ENCODE measurements at places on chromosomes 16 and 17.

- DNase-seq = no peak
These were observed at the start of gene HOXB2 for GRCh38 chr17:48545022-48545375. Gene HOXB2 (minus strand): TSS chr17:48545109. CDS start chr17:48544911, 198 bp downstream.

DNA sequence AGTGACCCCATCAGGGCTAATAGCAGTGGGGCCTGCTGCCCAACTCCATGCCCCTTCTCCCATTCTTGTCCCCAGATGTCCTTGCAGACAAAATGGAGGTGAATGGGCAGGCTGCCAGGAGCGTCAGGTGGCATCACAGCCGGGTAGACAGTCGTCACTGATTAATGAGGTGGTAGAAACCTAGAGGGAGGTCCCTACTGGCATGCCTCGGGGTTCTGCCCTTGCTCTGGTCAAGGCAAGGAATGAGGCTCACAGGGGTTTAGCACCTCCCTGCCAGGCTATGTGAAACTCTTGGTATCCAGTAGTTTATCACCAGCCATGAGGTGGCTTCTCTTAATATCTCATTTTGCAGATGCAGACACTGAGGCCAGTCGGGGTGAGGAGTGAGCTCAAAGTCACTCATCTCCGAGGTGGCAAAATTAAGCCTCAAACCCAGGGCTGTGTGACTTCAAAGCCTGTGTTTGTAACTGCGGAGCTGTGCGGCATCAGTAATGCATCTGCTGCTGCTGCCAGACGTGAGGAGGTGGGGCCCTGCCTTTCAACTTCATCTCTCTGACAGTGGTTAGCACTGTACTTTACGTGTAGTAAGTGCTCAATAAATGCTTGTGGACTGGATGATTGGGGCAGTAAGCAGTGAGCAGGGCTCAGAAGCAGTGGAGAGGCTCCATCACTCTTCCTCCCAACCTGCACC is 21.3 kb downstream of the RAI1 start:
- no peak for DNase-seq

DNA sequence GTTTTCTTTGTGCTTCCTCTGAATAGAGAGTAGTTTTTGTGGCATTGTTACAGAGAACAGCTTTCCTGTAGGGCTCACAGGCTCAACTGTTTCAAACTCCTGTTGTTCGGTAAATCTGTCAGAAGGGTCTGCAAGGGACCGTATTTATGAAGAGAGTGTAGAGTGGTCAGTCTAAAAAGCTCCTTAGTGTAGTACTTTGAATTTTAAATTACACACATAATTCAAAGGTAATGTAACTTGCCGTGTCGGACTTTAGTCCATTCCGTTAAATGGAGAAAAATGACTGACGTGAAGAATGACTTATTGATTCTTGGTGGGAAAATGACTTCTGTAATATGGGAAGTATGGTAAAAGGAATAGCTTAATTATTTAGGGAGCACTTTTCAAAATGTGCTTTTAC is 190.9 kb downstream of the WWOX start:
- DNase-seq = no peak

GRCh38 chr16:11640987-11641817 is 27.1 kb upstream of the SNN start:
- no peak for DNase-seq

DNA sequence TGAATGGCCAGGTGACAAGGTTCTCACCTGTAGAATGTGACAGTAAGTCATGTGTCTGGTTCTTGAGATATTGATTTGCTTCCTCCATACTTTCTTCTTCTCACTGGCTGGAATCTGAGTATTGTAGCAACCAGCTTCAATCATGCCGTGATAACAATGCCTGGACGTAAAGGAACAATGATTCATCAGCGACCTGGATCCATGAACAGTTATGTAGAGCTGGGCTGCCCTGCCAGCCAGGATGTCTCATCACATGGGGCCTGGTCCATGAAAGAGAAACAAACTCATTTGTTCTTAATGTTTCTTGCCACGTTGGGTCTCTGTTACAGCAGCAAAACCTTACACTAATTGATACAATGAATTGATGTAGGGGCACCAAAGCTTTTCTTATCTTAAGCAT is 627.2 kb downstream of the TOX3 start:
- DNase-seq = no peak

DNA sequence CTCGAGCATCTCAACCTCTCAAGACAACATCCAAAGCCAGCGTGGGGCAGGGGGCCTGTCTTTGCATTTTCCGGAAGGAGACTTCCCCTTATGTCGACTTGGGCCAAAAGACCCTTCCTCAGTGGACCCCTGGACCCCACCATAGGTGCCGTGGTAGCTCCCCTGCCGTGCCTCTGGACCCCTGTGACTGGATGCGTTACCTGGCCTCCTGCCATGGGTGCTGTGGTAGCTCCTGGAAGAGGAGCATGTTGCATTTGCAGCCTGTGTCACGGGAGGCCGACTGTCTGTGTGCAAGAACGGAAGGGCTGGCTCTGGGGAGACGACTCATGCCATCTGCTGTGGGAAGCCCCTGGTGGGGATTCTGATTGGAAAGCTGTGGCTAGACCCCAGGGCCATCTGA is 130.1 kb downstream of the FOXL1 start:
- DNase-seq = no peak

DNA sequence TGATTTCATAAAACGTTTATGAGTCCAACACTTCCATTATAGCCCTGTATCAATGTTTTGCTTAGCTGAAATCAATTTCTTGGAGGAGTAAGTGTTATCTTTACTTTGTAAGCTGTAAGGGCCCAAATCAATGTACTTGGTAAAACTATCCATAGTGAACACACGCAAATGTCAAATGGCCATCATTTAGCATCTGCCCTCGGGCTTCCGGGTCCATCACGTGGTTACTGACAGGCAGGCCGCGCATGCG is 687 bp upstream of the NARF start:
- DNase-seq = no peak

DNA sequence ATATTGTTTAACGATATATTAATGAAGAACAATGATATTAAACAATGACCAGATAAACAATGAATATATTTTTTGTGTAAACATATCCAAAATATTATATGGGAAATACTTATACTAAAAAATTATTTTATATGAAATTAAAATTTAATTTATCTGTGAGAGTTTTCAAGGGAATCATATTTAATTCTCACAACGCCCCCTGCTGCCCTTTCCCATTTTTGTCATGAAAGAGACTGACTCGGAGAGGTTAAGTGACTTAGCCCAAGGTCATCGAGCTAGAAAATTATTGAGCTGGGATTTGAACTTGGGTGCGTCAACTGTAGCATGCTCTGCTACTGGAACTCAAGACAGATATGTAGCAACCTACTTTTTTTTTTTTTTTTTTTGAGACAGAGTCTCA is 7.2 kb upstream of the MYCBPAP start:
- no peak for DNase-seq

DNA sequence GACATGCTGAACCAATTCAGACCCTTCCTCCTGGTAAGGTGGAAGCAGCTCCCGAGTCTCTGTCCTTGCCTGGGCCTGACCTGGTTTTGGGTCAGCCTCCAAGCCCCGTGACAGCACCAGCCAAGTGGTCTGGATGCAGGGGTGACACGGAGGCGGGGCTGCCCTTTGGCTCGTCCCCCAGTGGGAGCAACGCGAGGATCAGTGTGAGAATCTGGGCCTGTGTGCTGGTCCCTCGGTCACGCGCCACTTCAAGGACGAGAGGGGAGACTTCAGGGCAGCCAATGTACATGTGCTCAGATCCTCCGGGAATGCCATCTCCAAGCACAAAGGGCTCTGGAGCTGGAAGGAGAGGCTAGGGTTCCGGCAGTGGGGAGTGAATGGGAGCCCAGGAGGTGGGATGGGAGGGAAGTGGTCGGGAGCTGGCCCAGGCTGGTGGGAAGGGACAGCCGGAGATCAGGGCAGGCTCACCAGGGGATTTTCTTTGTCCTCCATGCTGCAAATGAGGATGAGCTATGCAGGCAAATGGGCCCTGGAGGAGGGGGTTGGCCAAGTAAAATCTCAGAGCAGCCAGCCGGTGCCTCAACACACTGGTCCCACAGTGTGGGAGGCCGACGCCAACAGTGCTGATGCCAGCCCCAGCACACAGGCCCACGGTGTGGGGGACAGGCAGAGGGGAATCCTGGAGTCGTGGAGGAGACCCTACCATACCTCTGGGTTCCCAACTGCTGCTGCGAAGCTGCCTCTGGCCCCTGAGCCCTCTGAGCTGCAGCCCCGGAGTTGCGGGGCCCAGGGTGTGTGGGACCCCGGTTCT is 4.2 kb upstream of the NDRG4 start:
- no peak for DNase-seq

- DNase-seq = peak; percentile 96
These were observed 596 bp downstream of the PROCA1 start for GRCh38 chr17:28710861-28711722.

DNA sequence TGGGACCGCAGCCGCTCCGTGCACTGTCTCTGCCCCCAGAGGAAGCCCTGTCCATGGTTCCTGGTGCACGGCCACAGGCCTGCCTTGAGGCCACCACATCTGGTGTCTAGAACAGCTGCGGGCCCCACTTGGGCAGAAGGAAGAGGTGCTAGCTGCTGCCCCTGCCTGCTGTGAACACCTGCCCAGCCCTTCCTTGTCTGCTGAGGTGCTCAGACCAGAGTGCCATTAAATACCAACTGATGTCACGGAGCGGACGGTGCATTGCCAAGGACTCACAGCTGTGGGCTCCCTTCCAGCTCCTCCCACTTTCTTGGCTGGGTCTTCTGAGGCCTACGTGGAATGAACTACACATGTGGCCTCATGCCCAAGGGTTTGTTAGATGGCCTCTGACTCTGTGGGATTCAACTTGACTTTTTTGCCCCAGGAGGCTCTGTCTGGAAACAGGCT is 146.1 kb downstream of the RAB11FIP4 start:
- DNase-seq = no peak

DNA sequence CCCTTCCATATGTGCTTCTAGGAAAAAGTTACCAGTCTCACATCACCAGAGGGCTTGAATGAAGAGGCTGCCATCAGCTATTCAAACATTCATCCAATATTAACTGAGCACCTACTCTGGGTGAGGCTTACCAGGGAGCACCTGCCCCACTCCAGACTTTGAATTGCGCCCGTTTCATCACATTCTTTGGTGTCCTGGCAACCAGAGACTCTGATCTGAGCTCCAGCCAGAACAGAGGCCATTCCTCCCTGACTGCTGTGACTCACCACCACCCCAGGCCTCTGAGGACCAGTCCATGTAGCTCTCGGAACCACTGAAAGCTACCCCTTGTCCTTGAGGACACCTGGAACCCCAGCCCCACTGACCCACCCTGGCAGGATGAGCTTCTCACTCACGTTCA is at the start of gene C16orf96:
C16orf96 (plus strand) TSS at position 229 of the 400 bp plus-strand sequence; CDS start at position 379, 150 bp downstream.
- no peak for DNase-seq

- no peak for DNase-seq
These were observed 107.4 kb upstream of the ANKFN1 start for GRCh38 chr17:56045872-56046271.

DNA sequence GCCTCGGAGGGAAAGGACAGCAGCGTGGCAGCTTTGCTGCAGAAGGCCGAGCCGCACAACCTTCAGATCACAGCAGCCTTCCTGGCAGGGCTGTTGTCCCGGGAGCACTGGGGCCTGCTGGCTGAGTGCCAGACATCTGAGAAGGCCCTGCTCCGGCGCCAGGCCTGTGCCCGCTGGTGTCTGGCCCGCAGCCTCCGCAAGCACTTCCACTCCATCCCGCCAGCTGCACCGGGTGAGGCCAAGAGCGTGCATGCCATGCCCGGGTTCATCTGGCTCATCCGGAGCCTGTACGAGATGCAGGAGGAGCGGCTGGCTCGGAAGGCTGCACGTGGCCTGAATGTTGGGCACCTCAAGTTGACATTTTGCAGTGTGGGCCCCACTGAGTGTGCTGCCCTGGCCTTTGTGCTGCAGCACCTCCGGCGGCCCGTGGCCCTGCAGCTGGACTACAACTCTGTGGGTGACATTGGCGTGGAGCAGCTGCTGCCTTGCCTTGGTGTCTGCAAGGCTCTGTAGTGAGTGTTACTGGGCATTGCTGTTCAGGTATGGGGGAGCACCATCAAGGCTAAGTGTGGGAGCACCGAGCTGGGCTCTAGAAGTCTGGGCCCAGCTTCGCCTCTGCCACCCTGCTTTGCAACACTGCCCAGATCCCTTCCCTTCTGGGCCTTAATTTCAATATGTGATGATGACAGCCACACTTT is 18.6 kb downstream of the NOD2 start:
- DNase-seq = no peak

DNA sequence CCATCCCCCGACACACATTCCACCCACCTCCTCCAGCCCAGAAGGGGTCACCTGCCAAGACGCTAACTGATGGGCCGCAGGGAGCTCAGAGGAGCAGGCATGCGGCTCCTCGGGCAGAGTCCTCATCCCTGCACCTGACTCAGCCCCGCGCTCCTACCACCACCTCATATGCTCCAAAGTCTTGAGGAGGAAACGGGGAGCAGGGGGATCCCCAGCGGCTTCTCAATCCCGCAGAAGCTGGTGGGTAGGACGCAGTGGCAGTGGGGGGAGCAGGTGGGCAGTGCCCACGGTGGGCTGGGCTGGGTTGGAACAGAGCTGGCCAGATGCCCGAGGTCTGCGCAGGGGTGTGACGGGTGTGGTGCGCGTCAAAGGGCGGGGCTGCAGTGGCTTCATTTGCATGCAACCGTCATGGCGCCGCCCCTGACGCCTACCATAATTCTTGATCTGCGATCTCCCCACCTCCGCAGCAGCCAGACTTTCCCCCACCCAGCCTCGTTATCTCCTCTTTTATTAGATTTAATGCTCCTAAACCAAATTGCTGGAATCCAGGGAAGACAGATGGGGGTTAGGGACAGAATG is 39.0 kb upstream of the EMP2 start:
- DNase-seq = no peak

DNA sequence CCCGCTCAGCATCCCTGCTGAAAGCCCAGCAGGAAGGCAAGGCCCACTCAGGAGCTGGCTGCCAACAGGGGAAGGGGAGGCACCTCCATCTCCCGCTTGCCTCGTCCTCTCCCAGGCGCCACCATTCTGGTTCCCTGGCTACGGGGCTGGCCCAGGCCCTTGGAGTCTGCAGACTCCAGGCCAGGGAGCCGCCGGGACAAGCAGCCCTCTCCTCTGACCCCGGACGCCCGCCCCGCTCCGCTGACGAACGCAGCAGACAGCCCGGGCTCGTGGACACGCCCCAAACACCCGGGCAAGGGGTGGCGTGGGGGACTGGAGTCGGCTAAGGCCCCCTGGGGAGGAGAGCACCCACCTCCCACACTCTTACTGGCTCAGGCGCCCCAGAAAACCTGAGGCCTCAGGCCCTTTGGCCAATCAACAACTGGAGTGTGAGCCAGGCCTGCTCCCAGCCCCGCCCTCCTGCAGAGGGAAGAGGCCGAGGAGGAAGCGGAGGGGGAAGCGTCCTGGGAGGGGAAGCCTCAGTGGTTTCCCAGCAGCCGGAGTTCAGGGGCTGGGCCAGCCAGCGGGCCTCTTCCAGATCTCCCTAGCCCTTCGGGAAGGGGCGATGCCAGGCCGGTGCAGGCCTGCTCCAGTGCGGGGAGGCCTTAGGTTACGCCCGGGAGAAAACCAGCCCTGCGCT is 4.2 kb downstream of the MNT start:
- peak; percentile 80 for DNase-seq

GRCh38 chr17:42313773-42314566 is 25.7 kb downstream of the STAT5A start:
- no peak for DNase-seq

GRCh38 chr17:34711646-34712045 is 132.3 kb downstream of the TMEM132E start:
- no peak for DNase-seq

Data from mesothelial cell of epicardium (in vitro differentiated cells).